ENCODE measurements at places on chromosomes 3 and 15.

DNA sequence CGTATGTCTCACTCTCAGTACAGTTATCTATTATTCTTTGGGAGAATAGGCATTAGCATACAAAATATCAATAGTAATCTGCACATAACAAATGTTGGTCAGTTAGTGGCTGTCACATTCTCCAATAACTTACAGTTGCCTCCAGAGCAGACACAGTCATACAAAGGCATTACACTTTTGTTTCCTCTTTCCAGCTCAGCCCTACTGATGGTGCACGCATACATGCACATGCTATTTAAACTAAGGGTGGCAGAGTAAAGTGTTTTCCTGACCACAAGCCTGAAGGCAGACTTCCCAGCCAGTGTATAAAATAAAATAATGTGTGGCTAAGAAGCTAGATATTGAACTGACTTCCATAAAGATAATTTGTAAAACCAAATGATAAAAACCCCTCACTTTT is 47.6 kb downstream of the PHLDB2 start:
- no peak for DNase-seq

DNA sequence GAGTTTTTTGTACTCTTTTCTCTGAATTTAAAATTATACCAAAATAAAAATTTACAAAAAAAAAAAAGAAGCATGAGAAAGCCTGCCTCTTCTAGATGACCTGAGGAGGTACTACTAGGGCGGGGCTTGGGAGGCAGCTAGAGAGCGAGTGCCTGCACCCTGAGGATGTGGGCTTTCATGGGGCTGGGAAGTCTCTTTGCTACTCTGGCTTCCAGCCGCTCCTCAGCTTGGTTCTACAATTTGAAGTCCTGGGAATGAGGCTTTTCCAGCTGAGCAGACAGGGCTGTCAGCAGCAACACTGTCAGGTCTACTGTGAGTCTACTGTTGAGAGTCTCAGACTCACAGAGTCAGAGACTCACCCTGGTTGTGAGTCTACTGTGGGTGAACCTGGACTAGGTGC is 8.2 kb upstream of the PSTPIP1 start:
- DNase-seq: no peak

- DNase-seq: no peak
Observed at GRCh38 chr15:41653760-41654159, 6.4 kb upstream of the MGA start.

GRCh38 chr3:173986861-173987410 is 589.4 kb downstream of the NLGN1 start:
- no peak for DNase-seq

DNA sequence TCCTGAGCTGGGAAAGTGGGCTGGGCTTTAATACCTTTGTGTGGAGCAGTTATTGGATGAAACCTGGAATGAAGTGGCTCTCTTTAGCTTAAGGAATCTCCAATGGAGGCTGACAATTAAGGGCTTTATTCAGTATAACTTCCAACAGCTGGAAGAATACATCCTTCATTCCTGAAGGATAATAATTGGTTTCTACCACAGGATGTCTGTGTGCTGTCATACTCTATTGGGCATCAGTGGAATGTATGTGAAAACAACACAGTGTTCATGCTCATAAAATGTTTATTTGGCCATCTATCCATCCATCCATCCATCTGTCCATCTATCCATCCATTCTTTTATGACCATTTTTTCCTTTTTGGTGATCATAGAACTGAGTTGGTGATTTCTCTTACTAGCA is 220.7 kb upstream of the GAP43 start:
- no peak for DNase-seq

- DNase-seq: no peak
Observed at GRCh38 chr3:182491577-182491976, 301.7 kb upstream of the ATP11B start.

DNA sequence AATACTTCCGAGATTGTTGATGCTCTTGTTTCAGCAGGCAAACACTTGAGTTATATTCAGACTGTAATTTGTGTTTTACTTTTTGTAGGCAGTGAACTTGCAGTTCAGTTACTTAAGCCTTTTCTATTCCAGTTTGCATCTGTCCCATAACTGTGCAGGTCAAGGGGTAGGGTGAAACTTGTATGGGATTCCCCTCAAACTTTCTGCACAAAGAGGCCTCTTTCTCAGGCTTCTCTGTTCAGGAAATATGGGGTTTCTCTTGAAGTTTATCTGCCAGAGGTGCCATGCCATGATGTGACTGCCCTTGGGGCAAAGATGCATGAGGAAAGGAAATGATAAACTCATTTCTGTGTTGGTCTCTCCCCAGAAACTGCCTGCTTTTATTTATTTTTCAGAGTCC is 66.7 kb downstream of the SLC24A1 start:
- no peak for DNase-seq

DNA sequence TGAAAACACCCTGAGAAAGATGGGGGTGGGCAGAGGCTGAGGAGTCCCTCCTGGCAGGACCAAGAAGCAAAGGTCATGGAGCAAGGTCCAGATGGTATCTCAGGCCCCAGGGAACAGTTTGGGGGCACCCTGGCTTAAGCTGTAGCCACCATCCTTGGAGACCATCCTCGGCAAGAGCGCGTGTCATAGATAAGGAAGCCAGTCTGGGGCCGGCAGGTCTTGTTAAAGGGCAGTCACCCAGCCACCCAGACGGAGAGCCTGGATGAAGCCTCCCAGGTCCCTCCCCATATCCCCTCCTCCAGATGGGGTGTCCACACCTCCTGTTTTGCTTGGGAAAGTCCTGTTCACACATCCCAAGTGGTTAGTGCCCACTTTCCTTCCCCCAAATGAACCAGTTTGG is 191.1 kb downstream of the KLF13 start:
- no peak for DNase-seq

GRCh38 chr3:83928903-83929302 is 1029.9 kb upstream of the CADM2 start:
- DNase-seq: no peak

DNA sequence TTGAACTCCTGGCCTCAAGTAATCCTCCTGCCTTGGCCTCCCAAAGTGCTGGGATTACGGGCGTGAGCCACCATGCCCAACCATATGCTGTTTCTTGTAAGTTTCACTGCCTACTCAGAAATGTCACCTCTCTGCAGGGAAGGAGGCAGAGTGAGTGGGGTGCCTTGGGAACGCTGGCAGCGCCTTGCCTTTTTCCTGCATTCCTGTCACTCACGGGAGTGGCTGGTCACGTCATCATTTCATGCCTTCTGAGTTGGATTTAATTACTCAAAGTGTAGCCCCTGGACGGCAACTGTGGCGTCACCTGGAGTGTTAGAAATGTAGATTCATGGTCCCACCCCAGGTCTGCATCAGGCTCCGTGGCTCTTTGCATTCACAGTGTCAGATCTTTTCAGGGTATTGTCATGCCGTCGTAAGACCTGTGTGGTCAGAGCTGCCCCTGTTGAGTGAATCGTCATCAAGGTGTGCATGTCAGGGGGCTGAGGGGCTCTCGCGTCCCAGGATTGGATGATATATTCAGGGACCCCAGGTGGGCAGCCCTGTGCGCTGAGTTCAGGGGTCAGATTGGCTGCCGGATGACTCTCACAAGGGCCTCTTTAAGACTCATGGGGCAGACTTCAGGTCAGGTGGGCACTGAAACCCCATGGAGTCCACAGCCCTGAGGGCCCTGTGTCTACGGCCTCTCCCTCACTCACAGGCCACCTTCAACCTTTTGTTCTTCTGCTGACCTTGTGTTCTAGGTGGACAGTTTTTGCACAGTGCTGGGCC is 65.9 kb upstream of the KLHL25 start:
- no peak for DNase-seq

DNA sequence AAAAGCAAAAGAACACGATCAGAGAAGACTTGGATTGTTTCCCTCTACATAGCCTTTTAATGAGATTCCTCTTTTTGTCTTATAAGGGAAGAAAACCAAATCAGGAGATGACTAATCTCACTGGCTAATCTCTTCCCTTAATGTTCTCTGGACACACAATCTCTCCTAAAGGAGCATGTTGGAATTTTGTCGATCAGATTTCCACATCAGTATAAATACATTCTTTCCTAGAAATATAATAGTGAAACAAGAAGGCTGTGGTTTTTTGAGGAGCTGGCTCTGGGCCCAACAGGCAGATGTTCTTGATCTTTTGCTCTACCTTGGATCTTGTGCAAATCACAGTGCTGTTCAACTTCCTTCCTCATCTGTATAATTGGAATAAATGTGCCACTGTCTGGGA is 94.0 kb downstream of the GTPBP8 start:
- no peak for DNase-seq

GRCh38 chr3:72892870-72893269 is 5.0 kb downstream of the GXYLT2 start:
- DNase-seq: no peak

- DNase-seq: no peak
Observed at GRCh38 chr3:1228289-1228688, 135.5 kb downstream of the CNTN6 start.

- DNase-seq: no peak
Observed at GRCh38 chr15:50082066-50082465, 37.0 kb downstream of the ATP8B4 start.

DNA sequence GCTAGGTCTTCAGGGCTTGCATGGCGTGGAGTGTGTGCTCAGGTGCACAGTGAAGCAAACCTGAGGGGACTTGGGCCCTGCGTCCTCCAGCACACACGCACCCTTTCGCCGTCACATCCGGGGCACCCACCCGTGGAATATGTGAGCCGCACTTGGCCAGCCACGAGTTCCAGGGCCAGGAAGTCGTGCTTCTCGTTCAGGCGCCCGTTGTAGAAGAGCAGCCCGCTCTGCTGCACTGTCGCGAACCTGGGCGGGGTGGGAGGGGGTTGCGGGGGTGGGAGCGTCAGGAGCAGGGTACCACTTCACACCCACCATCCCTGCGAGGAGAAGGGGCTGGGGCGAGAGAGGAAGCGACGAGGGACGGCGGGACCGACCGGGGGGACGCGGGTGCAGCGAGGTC is 7.1 kb downstream of the CELSR3 start:
- DNase-seq: no peak

DNA sequence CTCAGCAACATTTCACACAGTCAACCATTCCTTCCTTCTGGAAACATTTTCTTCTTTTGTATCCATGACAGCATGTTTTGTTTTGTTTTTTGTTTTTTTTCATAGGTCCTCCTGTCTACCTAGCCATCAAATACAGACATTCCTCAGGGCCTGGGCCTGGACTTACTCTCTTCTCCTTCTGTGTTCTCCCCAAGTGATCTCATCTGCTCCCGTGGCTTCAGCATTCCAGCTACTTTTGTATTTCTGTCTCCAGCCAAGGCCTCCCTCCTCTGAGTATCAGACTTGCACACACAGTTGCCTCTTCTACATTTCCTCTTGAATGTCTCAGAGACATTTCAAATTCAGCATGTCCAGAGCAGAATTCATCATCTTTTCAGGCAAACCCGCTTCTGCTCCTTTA is 82.4 kb downstream of the HCN4 start:
- DNase-seq: no peak

- no peak for DNase-seq
Observed at GRCh38 chr15:88835646-88836045, 32.4 kb downstream of the ACAN start.

DNA sequence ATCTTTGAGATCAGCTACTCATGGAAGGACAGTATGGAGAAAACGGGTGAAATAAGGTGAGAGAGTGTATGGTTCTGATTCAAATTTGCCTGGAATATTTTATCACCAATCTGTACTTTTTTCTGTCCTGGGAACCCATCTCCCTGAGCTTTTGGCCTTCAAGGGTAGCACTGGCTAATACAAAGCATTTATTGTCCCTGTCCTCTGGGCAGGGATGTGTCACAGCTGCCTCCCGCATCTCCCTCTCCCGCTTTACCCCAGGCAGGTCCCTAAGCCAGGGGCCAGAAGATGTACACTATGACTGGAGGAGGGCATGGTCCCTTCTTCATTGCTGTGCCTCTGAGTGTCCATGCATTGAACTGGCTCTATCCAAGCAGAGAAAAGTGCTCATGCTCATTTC is 201.7 kb upstream of the CHRNA7 start:
- DNase-seq: no peak

GRCh38 chr3:152051501-152052404 is 178.3 kb downstream of the SUCNR1 start:
- DNase-seq: no peak

GRCh38 chr15:36880224-36880912 is 220.0 kb downstream of the MEIS2 start:
- no peak for DNase-seq

DNA sequence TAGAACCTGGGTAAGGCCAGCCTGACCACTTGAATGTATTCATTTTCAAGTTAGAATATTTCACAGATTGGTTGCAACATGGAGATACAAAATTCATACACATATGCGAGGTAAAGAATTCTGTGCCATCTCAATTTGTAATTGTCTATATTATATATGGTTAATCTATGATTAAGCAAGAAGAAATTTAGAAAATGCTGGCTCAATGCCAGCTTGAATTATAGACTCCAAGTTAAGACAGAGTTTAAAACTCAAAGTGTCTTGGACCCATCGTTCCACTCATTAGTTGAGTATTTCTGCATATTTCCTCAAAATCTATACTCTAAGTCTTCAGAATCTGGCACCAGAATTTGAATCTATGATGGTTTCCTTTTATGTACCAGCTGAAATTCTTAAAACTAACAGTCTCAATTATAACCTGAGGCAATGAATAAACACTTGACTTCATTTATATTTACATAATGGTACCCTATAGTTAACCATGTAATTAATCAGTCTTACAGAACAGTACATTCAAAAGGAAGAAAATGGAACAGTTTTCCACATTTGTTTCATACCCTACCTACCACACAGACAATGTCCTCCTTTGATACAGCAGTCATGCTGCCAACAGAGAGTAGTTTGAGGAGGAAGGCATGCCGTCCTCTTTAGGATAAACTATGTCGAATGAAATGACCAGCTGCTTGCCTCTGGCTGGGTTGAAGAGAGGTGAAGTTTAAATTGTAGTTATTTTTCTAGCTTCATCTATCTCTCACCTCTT is 95.7 kb downstream of the CD47 start:
- DNase-seq: no peak

DNA sequence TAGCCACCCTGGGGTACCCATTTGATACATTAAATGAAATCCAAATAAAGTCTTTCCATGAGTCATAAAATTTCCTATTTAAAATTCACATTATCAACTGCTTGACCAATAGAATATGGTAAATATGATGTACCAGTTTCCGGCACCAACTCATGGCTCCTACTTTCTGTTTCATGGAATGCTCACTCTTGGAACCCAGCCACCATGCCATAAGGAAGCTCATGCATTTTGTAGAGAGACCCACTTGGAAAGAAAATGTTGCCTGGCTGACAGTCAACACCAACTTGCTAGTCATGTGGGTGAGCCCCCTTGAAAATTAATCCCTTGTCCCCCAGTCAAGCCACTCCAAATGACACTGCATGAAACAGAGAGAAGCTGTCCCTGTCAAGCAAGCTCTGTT is 57.2 kb downstream of the WWTR1 start:
- DNase-seq: no peak

DNA sequence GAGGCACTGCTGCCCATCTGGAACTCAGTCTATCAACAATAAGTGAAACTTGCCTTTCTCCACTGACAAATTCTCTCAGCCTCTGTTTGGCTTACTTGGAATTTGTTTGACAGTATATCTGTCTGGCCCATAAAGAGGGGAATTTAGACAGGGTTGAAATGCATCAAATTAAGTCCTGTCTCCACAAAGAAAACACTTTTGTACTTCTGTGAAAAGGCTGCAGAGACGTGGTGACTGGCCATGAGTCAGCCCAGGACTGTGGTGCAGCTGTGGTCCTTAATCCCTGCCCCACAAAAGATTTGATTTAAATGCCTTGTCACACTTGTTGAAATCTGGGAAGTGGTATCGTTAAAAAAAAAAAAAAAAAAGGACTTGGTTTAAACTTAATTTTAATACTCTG is 47.5 kb downstream of the RYR3 start:
- DNase-seq: no peak
